ENCODE measurements at places on chromosomes 12 and 14.

DNA sequence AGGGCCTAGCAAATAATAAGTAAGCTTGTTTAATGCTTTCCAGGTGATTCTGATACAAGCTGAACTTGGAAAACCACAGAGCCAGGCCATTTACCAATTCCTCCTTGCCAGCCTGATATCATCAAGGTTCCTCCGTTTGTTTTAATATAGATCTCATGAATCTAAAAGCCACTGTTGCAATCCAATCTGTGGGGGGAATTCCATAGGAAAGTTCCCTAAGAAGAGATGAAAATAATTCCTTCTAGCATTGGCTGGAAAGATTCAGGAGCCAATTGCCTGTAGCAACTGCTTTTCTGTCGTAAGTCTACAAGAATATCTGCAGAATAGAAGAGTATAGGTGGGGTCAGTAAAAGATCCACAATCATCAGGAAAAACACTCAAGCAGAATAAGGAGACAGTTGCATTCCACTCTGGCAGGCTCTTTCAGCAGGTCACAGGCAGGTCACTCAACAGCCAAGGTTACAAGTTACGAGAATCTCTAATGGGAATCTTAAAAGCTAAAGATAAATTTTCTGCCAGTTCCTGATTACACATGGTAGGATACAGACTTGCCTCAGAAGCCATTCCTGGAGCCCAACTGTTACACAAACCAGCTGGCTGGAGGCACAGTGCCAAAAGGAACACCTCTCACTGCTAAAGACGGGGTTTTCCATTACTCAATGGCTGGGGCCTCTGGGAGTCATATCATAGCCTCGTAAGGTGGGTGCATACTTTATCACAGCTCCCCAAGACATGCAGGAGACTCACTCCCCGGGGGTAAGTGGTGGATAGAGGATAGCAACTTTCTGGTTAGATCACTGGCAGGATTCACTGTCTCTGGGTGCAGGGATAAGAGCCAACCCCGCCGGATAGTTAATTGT is 43.6 kb downstream of the FGD6 start:
- no peak for DNase-seq

GRCh38 chr12:111287125-111287900 is 81.6 kb downstream of the PHETA1 start:
- no peak for DNase-seq

DNA sequence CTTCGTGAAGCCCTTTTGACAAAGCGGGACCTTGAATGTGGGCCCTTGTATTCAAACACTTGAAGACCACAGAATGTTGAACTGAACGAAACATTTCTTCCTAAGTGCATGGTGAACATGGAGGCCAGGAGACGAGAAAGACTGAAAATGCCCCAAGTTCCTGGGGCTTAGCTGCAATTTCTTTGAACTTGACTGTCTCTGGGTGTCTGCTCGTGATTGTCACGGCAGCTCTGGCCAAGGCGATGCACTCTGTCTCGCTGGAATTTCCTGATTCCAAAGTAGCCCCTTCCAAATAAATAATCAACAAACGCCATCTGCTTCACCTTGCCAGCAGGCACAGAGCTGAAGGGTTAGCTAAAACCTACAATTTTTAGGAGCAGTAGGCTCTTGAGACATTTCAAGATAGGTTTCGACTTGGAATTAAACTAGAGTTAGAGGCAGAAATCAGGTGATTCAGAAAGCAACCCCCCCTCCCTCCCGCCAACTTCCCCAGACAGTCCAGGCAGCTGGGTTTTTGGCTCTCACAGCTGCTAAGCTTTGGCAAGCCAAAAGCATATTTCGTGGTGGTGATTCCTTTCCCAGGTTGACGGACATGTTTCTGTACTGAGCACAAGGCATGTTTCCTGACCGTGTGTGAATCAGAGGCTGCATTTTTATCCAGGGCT is 13.5 kb upstream of the IRF2BPL start:
- no peak for DNase-seq

DNA sequence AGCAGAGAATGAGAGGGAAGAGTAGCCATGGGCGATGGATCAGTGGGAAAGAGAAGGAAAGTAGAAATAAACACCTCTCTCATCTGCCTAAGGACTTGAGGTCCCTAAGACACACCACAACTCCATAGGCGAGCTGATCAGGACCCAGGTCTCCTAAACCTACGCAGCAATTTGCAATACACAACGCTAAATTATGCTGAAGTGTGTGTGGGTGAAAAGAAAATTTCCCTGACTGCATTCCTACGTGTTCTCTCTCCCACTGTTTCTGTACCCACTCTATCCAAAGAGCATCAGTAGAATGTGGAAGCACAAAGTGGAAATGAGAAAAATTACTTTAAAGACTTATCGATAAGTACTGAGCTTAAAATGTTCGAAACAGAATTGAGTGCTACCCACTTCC is 88.9 kb downstream of the RPS29 start:
- no peak for DNase-seq

DNA sequence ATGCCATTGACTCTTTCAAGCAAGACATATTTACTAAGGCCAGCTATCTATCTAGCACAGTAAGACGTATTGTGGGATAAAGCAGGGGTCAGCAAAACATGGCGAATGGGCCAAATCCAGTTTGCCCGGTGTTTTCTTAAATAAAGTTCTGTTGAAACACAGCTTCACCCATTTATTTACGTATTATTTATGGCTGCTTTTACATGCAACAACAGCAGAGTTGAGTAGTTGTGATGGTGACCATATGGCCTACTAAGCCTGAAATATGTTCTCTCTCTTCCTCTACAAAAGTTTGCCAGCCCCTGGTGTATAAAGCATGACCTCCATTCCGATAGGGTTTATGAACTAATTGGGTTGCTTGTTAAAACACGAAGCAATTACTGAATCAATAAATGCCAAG is 322.1 kb downstream of the CCDC91 start:
- DNase-seq: no peak

DNA sequence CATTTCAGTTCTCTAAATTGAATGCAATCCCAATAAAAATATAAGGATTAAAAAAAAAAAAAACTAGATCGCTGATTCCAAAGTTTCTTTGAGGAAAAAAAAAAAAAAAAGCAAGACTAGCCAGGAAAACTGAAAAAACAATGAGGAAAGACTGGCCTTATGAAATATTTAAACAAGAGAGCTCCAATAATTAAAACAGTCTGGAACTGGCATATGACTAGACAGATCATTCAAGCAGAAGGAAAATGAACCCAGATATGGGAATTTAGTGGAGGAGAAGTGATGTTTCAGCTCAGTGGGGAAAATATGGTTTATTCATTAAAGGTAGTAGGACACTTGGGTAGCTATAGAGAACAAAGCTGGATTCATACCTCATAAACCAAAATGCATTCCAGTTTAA is 42.0 kb upstream of the TBC1D15 start:
- DNase-seq: no peak

GRCh38 chr12:69102856-69103255 is 136.5 kb upstream of the CPSF6 start:
- DNase-seq: no peak

- no peak for DNase-seq
These were observed 258.8 kb upstream of the GARIN6 start for GRCh38 chr12:99388671-99389195.

- DNase-seq: no peak
These were observed 825 bp upstream of the CCDC85C start for GRCh38 chr14:99604766-99605298.

- DNase-seq: no peak
These were observed 2.7 kb downstream of the BHLHE41 start for GRCh38 chr12:26122061-26122680.

GRCh38 chr12:114266536-114266935 is 139.4 kb downstream of the TBX5 start:
- DNase-seq: no peak

Data from T-helper 9 cell (primary cell).